Right atrium auricular region (tissue), 2 donors: ENCODE measurements at places on chromosomes 6 and 20. TPM values are rescaled to one million over a fixed set of nuclear protein-coding genes. Genes with fewer than 3 reads are reported as not detected.

Gene PYGB
- total RNA-seq = 145 TPM

Gene CNKSR3
- 16.8 TPM for total RNA-seq

- DNase-seq = no peak
These were observed 127.8 kb downstream of the LRRC1 start for GRCh38 chr6:53922539-53922981.

GRCh38 chr6:90274451-90275030 lies 22.1 kb downstream of the BACH2 start:
- no peak for DNase-seq

GRCh38 chr6:2524090-2524489 lies 226.6 kb downstream of the MYLK4 start:
- no peak for DNase-seq

Gene MAP3K5
- 11.9 TPM for total RNA-seq

Gene GPX5
- not detected for total RNA-seq
